ENCODE measurements at places on chromosomes 12 and 14. TPM values are rescaled to one million over a fixed set of nuclear protein-coding genes. Genes with fewer than 3 reads are reported as not detected.

GRCh38 chr14:82385048-82385447 lies 851.4 kb upstream of the SEL1L start:
- no peak for DNase-seq

GRCh38 chr12:96452261-96452922 lies 37.0 kb upstream of the CFAP54 start:
- DNase-seq: no peak

- no peak for DNase-seq
Measured at GRCh38 chr12:46617167-46617566, 208.6 kb downstream of the SLC38A4 start.

- no peak for DNase-seq
Measured at GRCh38 chr12:13242936-13243335, 46.4 kb downstream of the EMP1 start.

DNA sequence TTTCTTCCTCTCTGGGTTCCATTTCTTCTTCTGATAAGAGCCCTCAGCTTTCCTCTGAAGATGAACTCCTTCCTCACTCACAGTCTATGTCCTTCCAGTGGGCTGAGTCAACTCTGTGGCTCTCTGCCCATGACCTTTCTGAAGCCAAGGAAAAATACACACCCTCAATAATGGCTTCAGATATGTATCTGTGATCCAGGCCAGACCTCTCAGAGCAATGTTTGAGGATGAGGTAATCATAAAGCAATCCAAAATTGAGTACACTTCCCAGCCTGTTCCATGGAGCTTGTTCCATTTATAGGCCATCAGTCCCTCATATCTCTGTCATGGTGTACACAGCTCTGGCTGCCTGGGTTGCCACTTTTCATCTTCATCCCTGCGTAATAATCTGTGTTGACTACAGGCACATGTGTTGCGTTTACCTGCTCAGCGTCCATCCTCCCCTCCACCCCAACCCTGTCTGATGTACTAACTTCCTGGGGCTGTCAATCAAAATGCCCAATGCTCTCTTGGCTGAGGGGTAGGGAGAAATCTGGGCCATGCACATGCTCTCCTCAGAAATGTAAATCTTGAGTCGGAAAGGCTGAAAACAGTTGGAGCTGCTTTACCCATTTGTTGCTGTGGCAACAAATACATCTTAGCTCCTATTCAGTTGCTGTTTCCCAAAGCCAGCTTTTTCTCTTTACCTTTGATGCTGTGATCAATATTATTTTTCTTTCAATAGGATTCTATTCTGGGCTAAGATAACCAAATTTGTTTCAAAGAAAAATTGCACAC lies 377.8 kb upstream of the TMEM132C start:
- no peak for DNase-seq

- DNase-seq: no peak
Measured at GRCh38 chr14:38125481-38126037, 82.1 kb upstream of the SSTR1 start.

- DNase-seq: no peak
Measured at GRCh38 chr14:100893228-100893601, 10.3 kb downstream of the RTL1 start.

DNA sequence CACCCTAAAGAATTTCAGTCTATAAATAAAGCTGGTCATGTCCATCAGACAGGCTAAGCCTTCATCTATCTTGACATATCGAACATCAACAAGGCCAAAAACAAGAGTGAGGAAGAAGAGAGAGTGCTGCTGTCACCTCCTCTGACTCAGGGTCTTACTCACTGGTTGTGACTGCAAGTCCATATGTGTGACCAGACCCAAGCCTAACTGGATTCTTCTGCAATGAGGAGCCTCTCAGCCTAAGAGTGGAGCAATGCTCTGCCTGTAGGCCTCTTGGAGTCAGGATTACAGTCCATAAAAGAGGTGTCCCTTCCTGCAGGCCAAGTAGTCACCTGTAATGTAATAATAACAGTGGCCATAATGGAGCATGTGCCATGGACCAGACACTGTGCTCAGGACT lies 121.2 kb upstream of the SLC35F4 start:
- no peak for DNase-seq

- no peak for DNase-seq
Measured at GRCh38 chr14:58738876-58739275, 101.1 kb downstream of the DACT1 start.

- DNase-seq: no peak
Measured at GRCh38 chr14:74579447-74580274, 32.4 kb downstream of the LTBP2 start.

DNA sequence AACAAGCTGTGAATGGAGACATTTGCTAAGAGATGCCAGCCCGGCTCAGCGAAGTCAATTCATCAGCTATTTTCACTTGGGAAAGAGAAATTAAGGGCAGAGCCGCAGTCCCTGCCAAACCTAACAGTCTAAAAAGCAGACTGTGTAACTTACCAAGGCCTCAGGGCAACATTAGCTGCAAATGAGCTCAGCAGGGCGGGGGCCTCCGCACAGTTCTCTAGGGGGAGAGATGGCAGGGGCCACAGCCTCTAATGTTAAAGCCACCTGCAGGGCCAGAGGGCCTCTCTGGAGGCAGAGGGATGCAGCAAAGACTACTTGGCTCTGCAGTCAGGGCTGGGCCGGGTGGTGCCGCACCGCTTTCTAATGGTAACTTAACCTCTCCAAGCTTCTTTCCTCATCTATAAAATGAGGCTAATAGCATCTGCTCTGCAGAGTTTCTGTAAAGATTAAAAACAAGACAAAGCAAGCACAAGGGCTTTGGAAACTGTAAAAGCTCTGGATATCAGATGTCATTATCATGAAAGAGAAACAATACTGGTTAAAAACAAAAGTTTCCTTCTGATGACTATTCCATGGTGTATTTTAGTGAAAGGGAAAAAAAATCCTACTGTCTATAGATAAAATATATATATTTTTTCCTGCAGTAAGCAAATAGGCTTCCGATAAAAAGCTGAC lies 13.4 kb upstream of the GPRC5A start:
- DNase-seq: no peak

DNA sequence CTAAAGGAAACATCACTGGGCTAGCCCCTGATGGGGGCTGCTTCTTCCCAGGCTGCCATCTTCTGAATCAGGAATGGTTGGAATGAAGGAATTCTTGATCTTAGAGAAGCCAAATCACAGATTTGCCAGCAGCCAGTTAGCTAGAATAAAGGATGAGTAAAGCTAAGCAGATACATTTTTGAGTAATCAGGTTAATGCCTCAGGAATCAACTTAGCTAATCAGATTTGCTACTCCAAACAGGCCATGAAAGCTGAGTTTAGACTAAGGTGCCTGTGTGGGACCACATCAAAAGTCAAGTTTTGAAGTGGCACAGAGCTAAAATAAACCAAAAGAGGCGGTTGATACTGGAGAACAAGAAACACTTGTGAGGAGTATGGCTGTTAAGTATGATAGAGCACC lies 28.8 kb upstream of the LMO3 start:
- DNase-seq: no peak

DNA sequence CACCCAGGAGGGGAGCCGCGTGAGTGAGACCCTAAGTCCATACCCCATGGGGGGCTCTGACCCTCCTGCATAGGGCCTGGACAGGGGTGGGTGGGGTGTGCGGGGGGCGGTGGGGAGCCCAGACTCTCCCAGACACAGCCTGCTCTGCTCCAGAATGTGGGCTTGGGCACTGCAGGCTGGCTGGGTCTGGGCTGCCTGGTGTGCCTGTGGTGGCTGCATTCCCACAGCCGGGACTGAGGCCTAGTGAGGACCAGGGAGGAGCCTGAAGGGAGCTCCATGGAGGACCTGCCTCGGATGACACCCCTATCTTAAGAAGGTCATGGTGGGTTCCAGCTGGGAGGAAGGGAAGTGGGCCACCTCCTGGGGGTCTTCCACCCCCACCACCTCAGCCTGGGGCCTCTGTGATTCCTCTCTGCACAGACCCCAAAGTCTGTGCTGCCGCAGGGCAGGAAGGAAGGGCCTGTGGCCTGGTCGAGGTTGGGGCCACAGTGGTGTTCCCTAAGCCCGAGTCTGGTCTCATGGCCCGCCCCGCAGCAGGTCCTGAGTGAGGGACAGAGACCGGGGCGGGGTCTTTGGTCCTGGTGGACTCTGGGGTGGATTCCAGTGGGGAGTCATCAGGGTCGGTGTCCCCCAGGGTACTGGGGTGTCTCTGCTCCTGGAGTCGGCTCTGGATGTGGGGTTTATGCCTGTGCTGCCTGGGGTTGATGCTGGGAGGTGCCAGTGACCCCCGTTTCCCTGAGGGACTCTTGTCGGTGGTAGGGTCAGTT lies 392.3 kb downstream of the TMEM121 start:
- DNase-seq: no peak

ANKRD33 gene
- 0.21 TPM for total RNA-seq

SPRYD4 gene
- 3.7 TPM for total RNA-seq

NKX2-8 gene
- 0.18 TPM for total RNA-seq

ASPG gene
- not detected for total RNA-seq

SVOP gene
- not detected for total RNA-seq

APOLD1 gene
- total RNA-seq: 4.1 TPM

PLCZ1 gene
- total RNA-seq: not detected

SPIC gene
- not detected for total RNA-seq

All from Panc1 (cell line).